ENCODE measurements at places on chromosomes 16 and 17. TPM values are rescaled to one million over a fixed set of nuclear protein-coding genes. Genes with fewer than 3 reads are reported as not detected.

CEMP1 gene
- total RNA-seq: not detected

SCGB1C2 gene
- total RNA-seq: not detected

SMTNL2 gene
- total RNA-seq: 0.49 TPM

CDRT15L2 gene
- total RNA-seq: not detected

GSPT1 gene
- total RNA-seq: 76.7 TPM

LLGL2 gene
- total RNA-seq: 9.7 TPM

MAPK8IP3 gene
- total RNA-seq: 122 TPM

KCNJ12 gene
- 2.9 TPM for total RNA-seq

ABCC11 gene
- not detected for total RNA-seq

CTRB2 gene
- total RNA-seq: 11.6 TPM

KRTAP17-1 gene
- not detected for total RNA-seq

CDH5 gene
- total RNA-seq: 38.2 TPM

SPATA22 gene
- total RNA-seq: 1.4 TPM

IL21R gene
- total RNA-seq: 3.8 TPM

NDRG4 gene
- total RNA-seq: 8.4 TPM

AOC3 gene
- total RNA-seq: 344 TPM

GAST gene
- not detected for total RNA-seq

C16orf54 gene
- 2.6 TPM for total RNA-seq

PYDC1 gene
- not detected for total RNA-seq

KDM8 gene
- 5.6 TPM for total RNA-seq
